ENCODE measurements at places on chromosomes 3 and 15.
A peak's percentile ranks its signal among the peaks of the same experiment; 100 is the strongest.

DNA sequence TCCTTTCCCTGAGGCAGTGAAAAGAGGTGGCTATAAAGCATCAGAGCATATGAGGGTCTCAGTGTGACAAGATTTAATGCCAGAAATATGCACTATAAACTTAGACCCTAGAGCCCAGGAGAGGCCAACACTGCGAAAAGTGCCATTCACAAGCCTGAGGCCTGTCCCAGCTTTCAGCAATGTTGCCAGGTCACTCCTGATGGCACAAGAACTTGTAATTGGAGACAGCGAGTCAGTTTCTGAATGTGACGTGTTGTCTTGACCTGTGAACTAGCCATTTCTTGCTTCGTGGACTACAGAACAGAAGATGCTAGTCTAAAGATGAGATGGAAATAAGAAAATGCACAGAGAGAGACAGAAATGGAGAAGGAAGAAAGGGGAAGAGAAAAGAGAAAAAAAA, 87.9 kb downstream of the WDR72 start:
- DNase-seq, result no peak

GRCh38 chr3:65181391-65181871, 493.6 kb upstream of the ADAMTS9 start:
- no peak for DNase-seq

- DNase-seq, result no peak
These were observed 41.8 kb downstream of the MCF2L2 start for GRCh38 chr3:183386651-183387050.

DNA sequence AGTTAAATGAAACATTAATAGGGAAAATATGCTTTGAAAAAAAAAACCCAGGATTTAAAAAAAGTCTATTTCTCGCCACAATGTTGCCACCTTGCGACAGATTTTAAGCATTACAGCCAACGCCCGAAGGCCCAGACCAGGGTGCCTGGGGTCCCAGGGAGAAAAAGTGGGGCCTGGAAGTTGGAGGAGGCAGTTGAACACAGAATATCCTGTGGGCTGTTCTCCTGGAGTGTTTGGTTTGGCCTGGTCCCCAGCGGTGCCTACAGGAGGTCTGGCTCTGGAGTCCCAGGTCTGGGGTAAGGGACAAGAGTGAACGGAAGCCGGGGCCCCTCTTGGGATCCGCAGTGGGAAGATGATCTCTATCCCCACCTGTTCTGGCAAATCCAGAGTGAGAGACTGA, 3.4 kb downstream of the RNU6-1 start:
- peak; percentile 53 for DNase-seq

Measured in CD4-positive, alpha-beta memory T cell (primary cell).